ENCODE measurements at places on chromosomes 6 and 20.

DNA sequence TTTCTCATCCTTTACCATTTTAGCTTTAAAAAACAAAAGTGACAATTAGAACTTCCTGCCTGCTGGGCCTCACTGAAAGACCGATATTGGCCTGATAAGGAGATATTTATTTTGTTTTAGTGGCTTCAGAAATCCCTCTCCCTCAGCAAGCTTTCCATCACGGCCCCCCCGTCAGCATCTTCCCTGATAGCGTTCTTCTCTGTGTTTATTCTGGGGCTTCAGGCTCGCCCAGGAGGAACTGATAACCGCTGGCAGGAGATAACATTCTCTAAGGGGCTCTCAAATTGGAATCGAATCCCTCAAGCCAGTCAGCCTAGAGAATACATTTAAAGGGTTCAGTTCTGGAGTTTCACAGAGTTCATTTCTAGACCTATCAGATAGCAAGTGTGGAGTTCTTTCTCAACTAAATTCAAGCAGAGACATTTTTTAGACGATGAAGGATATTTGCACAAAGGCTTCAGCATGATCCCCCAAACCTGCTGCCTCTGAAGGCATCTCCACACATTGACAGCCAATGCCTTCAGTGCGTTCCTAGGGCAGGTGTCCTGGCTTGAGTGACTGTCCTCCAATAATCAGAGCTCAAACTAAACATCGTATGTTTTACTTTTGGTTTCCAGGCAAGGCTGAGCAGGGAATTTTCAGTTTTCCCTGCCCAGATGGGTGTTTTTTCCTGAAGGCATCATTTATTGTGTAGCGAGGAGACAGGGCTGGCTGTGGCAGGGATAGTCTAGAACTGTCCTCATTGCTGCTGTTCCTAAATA, 17.0 kb downstream of the PRDM1 start:
- DNase-seq, result no peak

DNA sequence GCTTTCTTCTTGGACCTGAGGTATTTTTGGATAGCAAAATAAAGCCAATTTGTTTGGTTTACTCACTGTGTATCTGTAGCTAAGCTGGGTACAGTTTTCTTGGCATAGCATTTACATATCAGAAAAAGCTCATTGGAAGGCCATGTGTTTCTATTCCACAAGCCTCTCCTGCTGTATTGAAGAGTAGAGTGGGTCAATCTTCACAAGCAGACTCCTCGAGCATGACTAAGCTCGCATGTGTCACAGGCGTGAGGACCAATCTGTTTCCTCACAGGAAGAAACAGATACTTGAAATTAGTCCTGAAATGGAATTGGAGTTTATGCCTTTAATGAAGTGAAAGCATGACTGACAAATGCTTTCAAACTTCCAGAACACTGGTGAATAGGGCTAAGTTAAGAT, 1279.0 kb upstream of the MAP3K7 start:
- no peak for DNase-seq

DNA sequence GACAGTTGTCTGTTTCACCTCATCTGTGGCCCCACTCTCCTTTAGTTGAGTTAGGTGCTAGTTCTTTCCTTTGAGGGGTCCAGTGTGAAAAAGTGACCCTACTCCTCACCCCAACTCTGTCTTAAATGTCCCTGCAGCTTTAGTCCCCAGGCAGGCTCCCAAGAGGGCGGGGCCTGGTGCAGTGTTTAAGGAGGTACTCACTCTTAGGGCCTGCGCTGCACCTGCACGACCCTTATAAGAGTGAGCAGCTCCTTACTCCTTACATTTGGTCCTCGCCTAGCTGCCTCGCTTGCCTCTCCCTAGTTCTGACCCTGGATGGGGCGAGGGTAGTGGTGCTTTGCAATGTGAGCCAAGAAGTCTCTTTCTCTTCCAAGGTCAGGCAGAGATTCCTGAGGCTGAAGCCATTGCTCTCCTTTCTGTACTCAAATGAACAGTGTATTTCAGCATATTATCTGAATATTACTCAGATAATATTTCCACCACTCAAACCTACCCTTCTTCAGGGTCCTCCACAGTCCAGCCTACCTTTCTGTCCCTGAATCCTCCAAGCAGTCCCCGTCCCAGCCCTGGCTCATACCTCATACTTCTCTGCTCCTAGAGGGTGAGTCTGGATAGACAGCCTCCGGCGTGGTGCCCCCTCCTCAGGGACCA, 11.9 kb upstream of the VEGFA start:
- no peak for DNase-seq

DNA sequence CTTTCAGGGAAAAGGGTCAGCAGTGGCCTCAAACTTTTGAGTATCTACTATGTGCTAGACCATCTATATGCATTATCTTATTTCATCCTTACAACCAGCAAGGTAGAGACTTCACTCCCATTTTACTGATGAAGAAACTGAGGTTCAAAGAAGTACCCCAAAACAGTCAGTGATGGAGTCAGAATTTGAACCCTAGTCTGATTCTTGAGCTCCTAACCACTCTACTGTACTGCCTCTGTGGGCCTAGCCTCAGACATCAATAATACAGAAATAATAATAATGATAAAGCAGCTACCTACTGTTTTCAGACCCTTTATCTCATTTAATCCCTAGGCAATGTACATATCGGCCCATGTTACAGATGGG, 8.4 kb downstream of the ADA start:
- no peak for DNase-seq

GRCh38 chr6:144877118-144877517, 592.0 kb downstream of the UTRN start:
- DNase-seq, result no peak

DNA sequence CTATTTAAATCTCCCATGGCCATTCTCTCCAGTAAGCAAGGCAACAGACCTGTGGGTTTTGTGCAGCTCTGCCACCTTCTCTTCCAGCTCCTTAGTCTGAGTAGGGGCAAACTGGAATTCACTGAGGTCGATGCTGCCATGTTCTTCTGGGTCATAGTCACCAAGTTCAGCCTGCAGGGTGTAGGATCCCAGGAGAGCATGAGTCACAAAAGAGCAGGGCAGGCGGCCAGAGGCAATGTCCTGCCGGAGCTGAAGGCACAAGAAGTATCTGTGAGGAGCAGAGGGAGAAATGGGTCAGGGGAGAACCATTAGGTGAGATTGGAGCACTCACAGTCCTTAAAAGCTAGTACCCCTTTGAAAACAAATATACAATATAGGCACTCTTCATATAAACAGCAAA, 73.7 kb downstream of the SMLR1 start:
- no peak for DNase-seq

- no peak for DNase-seq
These were observed 92.3 kb downstream of the FIG4 start for GRCh38 chr6:109783250-109783986.

GRCh38 chr6:53825532-53826321, 30.9 kb downstream of the LRRC1 start:
- no peak for DNase-seq

GRCh38 chr6:156848533-156848932, 71.4 kb downstream of the ARID1B start:
- DNase-seq, result no peak

- no peak for DNase-seq
These were observed 319.8 kb downstream of the FRK start for GRCh38 chr6:115740907-115741306.

DNA sequence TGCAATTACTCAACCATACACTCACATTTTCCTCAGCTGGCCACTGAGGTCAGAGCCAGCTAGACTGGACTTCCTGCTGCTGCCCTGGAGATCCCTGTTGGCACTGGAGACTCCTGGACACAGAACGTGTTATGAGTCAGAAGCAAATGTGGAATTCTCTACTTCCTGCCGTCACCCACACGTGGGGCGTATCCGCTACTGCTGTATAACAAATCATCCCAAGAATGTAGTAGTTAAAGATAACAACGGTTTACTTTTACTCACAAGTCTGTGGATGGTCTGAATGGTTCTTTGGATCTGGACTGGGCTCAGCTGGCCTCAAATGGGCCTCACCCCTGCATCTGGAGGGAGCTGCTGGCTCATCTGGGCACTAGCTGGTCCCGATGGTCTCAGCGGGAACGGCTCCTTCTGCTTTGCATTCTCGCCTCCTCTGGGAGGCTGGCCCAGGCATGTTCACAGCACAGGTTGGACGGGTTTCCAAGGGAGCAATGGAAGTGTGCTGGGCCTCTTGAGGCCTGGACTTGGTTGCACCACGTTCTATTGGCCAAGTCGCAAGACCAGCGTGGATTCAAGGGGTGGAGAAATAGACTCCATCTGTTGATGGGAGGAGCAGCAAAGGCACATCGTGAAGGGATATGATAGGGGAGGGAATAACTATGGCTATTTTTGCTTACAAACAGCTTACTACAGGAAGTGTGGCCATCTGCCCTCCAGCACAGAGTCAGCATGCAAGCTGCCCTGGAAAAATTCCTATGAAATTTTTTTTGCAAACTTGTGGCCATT, 118.5 kb downstream of the SNX5 start:
- DNase-seq, result no peak

- no peak for DNase-seq
These were observed 285.4 kb upstream of the FLRT3 start for GRCh38 chr20:14622796-14623195.

- no peak for DNase-seq
These were observed 79.0 kb downstream of the PSMG4 start for GRCh38 chr6:3337521-3338350.

DNA sequence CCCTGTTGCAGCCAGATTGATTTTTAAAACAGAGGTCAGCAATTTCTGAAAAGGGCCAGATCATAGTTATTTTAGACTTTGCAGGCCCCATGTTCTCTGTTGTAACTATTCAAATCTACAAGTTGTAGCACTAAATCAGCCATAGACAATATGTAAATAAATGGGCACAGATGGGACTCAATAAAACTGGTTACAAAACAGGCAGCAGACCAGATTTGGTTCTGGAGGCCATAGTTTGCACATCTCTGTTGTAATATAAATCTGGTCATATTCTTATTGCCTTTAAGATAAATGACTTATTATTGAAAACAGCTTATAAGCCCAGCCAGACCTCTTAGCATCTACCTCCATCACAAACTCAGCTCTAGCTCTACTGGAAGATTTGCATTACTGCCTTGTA, 114.0 kb upstream of the ARG1 start:
- DNase-seq, result no peak

- no peak for DNase-seq
These were observed 54.9 kb upstream of the NT5E start for GRCh38 chr6:85394853-85395538.

- DNase-seq, result no peak
These were observed 54.6 kb downstream of the DLL1 start for GRCh38 chr6:170236131-170236836.

GRCh38 chr6:107228754-107229153, 113.4 kb upstream of the BEND3 start:
- DNase-seq, result no peak

DNA sequence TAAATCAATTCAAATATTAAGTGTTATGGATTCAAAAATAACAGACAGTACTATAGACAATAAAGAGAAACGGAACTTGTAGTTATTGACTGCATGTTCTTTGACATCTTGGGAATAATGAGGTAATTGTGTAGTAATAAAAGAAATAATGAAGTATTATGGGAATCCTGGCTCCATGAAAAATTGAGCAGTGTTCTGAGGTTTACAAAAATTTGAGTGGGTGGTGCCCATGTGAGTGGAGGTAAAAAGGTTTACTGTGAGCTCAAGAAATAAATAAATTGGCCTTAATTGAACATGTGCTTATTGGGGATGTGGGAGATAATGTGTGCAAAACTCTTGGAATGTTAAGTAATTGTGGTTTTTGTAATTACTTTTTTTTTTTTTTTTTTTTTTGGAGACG, 1013.7 kb upstream of the GJE1 start:
- no peak for DNase-seq

DNA sequence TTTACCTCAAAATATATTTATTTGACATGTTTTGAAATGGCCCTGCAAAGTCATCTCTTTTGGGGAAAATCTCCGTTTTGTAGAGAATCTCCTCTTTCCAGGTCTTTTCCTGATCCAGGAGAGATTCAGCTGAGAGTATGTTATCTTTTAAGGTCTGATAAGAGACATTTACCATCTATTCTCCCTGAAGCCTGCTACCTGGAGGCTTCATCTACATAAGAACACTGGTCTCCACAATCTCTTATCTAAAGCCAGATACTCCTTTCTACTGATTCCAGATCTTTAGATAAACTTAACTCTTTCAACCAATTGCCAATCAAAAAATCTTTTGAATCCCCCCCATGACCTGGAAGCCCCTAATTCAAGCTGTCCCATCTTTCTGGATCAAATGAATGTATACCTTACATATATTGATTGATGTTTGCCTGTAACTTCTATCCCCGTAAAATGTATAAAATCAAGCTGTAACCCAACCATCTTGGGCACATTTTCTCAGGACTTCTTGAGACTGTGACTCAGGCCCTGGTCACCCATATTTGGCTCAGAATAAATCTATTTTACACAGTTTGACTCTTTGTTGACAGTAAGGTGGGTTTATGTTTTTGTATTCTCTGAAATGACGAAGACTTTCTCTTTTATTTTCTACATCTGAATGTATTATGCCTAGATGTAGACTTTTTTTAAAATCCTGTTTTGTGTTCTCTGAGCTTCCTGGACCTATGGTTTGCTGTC, 95.5 kb downstream of the ECT2L start:
- no peak for DNase-seq

DNA sequence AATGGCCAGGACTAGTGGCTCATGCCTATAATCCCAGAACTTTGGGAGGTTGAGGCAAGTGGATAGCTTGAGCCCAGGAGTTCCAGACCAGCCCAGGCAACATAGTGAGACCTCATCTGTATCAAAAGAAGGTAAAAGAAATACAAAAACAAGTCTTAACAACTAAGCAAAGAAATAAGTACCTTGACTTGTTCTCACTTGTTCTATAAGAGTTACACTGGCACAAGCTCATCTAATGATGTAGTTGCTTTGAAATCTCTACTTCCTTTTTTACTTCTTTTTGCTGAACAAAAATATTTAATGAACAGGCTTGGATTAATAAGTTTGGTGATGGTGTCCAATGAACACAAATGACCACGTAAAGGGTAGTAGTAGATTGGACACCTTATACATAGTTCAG, 72.2 kb downstream of the SGK1 start:
- no peak for DNase-seq

DNA sequence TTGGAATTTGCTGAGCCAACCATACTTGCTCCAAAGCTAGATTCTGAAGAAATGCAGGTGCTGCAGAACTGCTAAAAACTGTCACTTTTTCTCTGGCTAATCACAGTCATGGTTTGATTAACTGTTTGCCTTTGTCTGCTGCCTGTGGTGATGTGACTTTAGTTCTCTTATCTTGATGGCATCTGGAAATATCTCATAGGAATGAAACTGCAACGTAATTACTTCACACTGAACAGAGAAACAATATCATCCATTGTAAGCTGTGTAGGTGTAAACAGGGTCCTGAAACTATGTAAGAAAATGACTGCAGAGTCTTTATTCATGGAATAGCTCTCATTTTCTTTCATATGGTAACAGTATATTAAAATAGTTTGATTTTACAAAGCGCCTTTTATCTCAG, 721.9 kb upstream of the HS3ST5 start:
- DNase-seq, result no peak

- no peak for DNase-seq
These were observed 246.2 kb upstream of the NRSN1 start for GRCh38 chr6:23879816-23880215.

DNA sequence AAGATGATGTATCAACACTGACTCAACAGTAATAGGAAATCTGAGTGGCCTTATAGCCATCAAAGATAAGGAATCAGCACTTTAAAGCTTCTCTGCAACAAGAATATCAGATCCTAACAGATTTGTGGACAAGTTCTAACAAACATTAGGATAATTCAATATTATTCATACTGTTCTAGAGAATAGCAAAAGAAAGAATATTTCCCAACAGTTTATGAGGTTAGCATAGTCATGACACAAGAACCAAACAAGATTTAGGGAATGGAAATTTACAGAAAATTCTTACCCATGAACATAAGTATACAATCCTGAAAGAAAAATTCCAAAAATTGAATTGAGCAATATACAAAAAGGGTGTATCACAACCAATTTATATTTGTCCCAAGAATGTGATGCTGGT, 64.3 kb upstream of the BTBD3 start:
- DNase-seq, result no peak
